ENCODE measurements at places on chromosomes 5 and 9. TPM values are rescaled to one million over a fixed set of nuclear protein-coding genes. Genes with fewer than 3 reads are reported as not detected.

Gene OGN
- total RNA-seq, result 12.9 TPM

Gene SPATA31D4
- total RNA-seq, result not detected

Gene C9
- not detected for total RNA-seq

Gene NEUROG1
- total RNA-seq, result not detected

Gene FCHSD1
- total RNA-seq, result 8.2 TPM

Gene CD72
- total RNA-seq, result 1.0 TPM

Gene IGFBPL1
- total RNA-seq, result 2.4 TPM

Gene NPR3
- 4.9 TPM for total RNA-seq

Gene WDR31
- 2.8 TPM for total RNA-seq

Gene ZDHHC11
- 2.3 TPM for total RNA-seq

Gene AKNA
- total RNA-seq, result 22.1 TPM

Gene PLPP6
- total RNA-seq, result 7.8 TPM

Gene SPATA6L
- total RNA-seq, result 1.9 TPM
